ENCODE measurements at places on chromosomes 12 and 14.

DNA sequence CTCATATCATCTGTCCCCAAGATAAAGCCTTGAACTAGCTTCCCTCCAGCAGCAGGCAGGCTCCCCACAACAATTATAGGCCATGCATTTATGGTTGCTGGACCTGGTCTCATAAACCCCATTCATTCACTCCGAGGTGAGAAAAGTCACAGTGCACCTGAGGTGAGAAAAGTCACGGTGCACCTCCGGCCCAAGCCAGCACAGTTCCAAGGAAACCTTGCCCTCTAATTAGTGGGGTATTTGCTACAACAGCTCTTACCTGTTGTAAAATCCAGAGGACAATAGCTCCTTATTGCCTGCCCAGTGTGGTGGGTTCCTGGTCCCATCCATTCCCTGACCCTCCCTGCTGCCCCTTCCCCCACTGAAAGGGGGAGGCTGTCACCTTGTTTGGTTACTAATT lies 65.6 kb downstream of the FBXL14 start:
- no peak for DNase-seq

GRCh38 chr12:112007945-112008344 lies 5.0 kb downstream of the TMEM116 start:
- DNase-seq, result no peak

DNA sequence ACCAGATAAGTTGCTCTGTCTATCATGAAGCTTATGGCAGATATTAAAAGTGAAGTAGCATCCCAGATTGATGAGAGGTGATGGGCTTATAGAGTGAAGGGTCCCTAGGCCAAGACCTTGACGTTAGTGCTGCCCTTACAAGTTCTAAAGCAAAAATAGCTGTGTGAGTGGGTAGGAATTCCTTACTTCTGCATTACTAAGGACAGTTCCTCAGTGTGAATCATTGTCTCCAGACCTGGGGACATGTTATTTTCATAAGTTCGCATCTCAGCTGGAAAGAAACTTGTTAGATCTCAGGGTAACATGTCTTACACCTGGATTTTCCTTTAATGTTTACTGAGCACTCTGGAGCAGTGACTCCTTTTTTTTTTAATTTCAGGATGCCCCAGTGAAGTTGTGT lies 28.7 kb downstream of the MAPKAPK5 start:
- no peak for DNase-seq

DNA sequence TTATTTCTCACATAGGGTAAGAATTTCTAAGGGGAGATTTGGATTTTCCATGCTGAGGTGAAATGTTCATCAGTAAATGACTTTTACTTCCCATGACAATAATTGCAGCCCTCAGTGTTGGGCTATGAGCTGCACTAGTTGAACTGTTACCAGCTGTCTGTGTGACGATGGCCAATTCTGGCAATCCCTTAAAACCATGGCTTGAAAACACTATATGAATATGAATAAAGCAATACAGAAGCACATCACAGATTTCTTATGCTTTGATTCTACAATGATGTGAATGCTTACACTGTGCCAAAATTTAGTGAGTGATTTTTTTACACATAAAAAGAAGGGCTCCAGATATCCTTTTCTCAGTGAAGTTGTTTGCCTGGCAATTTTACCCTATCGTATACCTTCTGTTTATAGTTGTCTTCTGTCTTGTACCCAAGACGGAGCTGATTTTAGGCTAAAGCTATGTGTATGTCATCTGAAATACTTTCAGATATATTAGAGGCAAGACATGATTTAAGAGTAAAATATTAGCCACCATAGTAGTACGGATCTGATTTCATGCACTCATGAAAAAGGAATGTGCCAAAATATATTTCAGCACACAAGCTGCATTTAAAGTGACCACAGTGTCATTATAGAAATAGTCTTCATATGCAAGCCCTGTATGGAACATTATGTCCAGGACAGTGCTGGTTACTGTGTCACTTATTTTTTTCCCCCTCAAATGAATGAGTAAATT lies 52.0 kb downstream of the SLC38A4 start:
- no peak for DNase-seq

DNA sequence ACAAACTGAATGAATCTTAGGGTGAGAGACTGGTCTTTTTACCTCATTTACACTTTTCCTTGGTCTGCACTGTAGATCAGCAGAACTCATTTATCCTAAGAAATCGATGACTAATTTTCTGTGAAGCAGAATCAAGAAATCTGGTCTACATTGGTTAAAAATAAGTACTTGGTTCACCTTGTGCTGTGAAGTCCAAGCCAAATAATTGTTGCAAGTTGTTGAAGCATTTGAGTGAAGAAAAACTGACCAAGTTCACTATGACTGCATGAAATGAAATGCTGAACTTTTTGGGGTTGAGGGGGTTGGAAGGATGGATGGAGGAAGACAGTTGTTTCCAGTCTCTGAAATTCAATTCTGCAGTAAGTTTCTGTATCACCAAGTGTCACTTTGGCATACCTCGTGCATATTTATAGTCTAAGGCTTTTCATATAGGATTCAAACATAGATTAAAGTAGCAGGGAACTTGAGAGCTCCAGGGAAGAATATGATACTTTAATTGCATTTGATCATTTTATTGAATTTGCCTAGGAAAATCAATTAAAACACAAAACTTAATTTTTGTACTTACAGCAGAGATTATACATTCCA lies 75.0 kb downstream of the FAR2 start:
- DNase-seq, result no peak

- DNase-seq, result no peak
Measured at GRCh38 chr12:51238037-51238509, 553 bp upstream of the DAZAP2 start.

DNA sequence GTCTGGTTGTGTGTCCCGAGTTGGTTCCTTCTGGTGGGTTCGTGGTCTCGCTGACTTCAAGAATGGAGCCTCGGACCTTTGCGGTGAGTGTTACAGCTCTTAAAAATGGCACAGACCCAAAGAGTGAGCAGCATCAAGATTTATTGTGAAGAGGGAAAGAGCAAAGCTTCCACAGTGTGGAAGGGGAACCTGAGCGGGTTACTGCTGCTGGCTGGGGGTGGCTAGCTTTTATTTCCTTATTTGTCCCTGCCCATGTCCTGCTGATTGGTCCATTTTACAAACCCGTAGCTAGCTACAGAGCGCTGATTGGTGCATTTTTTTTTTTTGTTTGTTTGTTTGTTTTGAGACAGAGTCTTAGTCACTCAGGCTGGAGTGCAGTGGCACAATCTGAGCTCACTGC lies 29.3 kb downstream of the FGF6 start:
- no peak for DNase-seq

DNA sequence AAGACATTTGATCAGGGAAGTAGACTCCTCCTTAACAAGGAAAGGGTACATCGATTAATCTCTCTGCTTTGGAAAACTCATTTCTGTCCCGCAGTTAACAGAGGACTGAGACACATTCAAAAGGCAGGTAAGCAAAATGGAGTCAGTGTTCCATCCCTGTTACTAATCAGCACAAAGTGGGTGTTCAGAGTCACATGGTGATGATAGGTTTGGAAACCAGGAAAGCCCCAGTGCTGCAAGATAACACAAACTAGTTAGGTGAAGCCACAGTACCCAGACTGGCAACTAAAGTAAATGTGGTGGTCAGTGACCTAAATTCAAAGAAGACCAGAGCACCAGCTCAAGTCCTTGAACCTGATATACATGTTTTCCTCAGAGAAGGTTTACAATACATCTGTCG lies 1.8 kb downstream of the OR4K17 start:
- no peak for DNase-seq

GRCh38 chr12:116406529-116406928 lies 129.0 kb upstream of the MED13L start:
- DNase-seq, result no peak

DNA sequence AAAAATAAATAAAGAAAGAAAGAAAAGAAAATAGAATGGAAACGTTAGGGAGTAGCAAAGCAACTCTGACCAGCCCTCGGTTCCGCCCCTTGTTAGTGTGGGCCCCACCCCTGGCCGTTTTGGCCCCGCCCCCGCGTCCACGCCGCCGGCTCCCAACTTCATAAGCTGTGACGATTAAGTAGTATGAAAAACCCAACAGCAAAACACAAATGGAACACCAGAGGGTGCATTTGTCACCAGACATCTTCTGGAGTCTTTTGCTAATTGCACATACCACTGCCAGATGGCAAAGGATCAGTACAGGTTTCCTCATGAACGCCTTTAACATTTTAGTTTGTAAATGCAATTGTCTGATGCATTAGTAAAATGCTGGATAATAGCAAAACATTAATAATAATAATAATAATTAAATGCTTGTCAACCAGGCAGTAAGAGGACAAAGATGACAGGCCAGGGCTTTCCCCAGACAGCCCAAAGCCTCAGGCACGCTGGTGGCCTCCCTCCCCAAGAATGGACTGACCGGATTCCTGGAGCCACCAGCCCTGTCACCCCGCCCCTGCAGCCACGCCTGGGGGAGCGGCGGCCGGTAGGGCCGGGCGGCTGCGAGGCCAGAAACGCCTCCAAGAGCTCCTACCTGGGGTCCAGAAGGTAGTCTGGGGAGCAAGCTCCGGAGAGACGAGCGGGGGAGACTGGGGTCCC lies 23.6 kb downstream of the HSP90AA1 start:
- DNase-seq, result peak; percentile 91

GRCh38 chr12:132189378-132190011 lies 45.2 kb downstream of the NOC4L start:
- peak; percentile 34 for DNase-seq

DNA sequence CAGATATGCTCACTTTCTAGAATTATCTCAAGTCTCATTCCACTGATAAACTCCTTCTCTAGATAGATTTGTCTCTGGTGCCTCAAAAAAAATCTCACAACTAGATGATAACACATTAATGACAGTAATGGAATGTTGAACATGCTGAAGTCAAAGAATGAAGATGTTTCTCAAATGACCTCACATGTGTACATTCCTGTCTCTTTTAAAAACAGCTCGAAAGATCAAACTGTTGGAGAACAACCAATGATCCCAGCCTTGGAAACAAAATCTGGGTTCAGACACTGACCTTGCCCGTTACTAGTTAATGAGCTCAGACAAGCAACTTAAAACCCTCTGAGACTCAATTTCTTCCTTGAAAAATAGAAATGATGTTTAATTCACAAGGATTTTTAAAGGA lies 44.7 kb upstream of the KCNJ8 start:
- DNase-seq, result no peak

- DNase-seq, result no peak
Measured at GRCh38 chr12:25801734-25802133, 156.7 kb upstream of the RASSF8 start.

DNA sequence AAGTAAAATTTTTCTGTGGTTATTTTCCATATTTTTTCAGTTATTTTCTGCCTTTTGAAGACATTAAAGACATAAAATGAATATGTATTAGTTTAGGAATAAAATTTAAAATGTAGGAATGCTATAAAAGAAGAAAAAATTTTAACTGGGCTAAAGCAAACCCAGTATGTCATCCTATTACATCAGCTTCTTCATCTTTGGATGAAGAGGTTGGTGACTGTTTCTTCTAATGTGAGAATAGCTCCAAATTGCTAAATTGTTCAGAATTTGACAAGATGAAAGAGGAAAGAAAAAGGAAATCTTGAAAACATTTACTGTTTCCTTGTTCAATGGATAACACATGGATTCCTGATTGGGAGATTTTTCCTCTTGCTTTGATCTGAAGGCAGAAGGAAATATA lies 52.7 kb upstream of the PZP start:
- DNase-seq, result no peak

DNA sequence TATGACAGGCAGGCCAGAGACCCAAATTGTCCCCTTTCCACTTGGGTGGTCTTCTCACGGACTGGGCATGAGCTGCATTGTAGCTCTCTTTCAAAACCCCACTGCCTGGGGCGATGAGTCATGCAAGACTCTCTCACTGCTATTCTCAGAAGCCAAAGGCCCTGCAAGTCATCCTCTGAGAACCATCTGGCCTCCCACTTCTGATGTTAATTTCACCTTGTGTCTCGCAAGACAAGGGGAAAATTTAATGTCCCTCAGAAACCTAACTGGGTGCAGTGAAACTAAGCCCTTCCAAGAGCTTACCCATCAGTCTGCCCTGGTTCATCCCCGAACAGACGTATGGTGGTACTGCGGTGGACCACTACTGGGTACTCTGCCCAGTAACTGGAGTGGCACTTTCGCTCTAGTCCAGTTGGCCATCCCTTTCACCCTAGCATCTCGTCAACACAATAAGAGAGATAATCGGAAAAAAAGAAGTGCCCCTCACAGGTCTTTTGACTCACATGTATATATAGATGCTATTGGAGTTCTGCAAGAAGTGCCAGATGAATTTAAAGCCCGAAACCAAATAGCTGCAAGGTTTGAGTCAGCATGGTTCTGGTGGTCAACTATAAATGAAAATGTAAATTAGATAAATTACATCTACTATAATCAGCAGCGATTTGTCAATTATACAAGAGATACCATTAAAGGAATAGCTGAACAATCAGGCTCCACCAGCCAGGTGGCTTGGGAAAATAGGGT lies 31.3 kb upstream of the LALBA start:
- DNase-seq, result no peak

GRCh38 chr12:41907021-41907420 lies 237.7 kb downstream of the GXYLT1 start:
- peak; percentile 30 for DNase-seq

GRCh38 chr12:72337946-72338345 lies 65.8 kb downstream of the TRHDE start:
- no peak for DNase-seq

GRCh38 chr14:99606359-99606758 lies 2.4 kb upstream of the CCDC85C start:
- no peak for DNase-seq

DNA sequence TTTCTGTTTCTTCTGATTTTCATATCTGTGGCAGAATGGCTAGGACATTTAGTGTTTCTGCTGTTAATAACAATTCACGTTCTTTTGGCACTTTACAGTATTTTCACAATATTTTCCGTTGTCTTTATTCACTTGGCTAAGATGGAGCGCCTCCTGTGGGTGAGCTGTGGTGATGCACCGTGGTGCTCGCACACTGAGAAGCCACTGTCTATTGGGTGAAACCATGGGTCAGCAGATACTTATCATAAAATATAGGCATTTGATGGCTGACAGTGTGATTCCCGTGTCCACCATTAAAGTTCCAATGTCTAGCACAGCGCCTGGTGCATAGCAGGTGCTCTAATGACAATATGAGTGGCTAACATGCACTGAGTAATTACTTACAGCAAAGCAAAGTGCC lies 141.8 kb downstream of the VRK1 start:
- DNase-seq, result no peak

GRCh38 chr12:42284157-42284556 lies 41.7 kb downstream of the ZCRB1 start:
- DNase-seq, result no peak

DNA sequence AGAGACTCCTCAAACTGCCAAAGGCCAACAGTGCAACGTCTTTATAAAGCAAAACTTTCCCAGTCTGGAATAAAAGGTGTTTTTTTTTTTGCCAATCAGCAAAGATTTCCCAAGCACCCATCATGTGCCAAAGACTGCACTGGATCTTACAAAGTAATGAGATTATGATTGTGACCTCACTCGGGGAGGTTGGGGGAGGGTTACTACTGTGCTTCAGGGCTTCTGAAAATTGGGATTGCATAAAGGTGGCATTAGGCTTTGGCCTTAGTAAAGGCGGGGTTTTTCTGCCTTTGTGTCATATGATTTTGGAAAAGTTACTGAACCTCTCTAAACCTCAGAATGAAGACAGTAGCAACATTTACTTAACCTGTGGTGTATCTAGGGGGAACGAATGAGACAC lies 233.8 kb downstream of the DACT1 start:
- DNase-seq, result no peak

GRCh38 chr12:89475203-89475990 lies 49.2 kb downstream of the GALNT4 start:
- no peak for DNase-seq

Data from posterior cingulate gyrus (tissue), 11 donors.